Head of caudate nucleus (tissue), 42 donors: ENCODE measurements at places on chromosomes 7 and 10.
A peak's percentile ranks its signal among the peaks of the same experiment; 100 is the strongest.

DNA sequence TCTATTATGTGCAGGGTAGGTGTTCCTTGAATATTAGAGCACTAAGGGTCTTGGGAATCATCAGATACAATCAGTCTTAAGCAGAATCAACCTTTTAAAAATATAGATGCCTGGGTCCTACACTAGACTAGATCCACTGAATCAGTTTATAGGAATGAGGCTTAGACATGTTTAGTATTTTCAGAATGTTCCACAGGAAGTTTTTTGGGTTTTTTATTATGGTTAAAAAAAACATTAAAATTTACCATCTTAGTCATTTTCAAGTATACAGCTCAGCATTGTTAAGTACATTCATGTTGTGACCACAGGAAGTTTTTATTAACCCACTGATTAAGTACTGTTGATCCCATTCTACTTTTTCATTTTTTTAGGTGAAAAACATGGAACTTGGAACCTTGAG, 135.7 kb downstream of the LCOR start:
- DNase-seq: no peak

DNA sequence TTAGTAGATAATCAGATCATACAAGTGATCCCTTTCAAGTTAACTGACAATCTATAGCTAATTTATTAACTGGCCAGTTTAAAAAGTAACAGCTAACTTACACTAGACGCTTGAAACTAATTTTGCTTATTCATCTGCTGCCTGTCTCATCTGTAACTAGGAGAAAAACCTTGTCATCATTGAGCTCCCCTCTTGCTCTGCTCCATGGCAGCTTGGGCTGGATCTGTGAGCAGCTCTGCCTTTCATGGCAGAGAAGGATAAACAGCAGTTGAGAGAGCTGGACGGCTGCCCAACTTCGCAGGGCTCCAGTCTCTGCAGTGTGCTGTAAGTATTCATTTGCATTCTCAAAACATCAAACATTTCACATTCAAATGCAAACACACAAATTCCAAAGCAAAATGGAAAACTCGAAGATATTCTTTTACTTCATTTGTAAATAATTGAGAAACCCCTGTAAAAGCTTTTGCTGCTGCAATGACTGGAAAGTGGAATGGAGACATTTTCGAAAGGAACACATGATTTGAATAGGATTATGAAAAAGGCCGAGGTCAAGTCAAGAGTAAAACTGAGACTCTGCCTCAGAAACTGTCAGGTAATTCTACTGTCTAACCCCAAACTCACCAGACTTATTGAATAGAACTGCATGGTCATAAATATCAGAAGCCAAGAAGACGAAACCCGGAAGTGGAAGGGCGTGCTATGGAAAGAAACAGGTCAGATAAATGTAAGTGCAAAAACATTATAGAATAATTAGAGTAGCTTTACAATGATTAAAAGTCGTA, 17.6 kb downstream of the SLC35B4 start:
- DNase-seq: peak; percentile 71

GRCh38 chr7:22444181-22444971, 55.6 kb downstream of the STEAP1B start:
- DNase-seq: no peak

DNA sequence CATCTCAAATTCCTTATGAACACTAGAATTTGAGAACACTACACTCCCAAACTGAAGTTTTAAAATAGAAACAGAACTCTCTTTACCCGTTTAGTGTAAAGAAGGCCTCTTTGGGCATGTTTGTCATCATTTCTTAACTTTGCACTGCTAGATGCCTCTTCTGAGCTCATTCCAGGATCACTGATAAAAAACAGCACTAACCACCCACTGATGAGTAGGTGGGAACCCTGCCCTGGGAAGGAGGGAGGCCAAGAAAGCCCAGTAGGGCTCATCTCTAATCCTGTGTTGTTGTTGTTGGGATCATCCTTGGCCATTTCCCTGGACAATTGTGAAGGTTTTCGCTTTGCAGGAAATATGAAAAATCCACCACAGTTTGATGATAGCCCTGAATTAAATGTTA, 68.2 kb downstream of the CUBN start:
- no peak for DNase-seq

GRCh38 chr10:109934958-109935793, 11.9 kb upstream of the XPNPEP1 start:
- no peak for DNase-seq

DNA sequence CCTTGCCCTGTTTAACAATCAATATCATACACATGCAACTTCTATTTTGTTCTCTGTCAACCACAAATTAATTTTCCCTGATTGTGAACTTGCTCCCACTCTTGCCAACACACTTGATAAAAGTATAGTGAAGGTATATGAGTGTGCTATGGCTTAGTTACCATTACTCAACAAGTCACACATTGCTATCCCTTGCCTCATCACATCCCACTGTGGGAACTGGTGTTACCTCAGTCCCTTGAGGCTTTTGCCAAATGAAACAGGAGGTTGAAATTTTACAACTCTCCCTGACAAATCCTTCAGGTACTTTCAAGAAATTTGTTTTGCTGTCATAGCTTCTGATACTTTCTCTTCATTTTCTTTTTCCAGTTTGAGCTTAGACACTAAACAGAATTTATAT, 472.5 kb upstream of the SEMA3D start:
- no peak for DNase-seq

DNA sequence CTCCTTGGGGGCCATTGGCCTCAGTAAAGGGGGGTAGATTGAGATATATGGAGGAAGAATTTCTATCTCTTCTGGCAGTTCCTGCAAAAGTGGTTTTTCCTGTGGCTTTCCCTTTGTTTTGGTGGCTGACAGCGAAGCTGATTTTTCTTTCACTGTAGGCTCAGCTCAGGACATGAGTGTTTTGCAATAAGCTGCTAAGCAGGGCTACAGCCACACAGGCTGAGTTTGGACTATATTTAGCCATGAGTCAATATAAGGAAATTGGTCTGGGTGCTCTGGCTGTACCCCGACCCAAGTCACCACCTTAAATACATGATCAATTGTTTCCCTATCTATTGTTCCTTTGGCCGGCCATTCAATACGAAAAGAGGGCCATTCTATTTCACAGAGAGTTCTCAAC, 212.7 kb upstream of the KCND2 start:
- no peak for DNase-seq

DNA sequence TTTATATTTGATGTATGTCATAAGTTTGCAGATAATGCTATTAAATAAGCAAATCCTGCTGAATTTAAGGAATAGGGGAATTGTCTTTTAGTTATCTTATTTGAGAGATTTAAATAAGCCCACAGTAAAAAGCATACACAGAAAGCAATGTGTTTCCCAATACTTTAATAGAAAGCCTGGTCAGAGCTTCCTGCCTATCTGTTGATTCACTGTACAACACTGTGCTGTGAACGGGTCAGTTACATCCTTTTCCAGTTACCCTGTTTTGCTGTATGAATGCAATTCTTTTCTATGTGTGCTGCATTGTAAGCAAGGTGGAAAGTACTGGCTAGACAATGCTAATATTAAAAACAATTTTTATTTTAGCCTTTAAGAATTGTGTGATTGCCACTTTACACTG, 81.2 kb downstream of the ANKRD7 start:
- no peak for DNase-seq

GRCh38 chr10:32970910-32971309, 12.9 kb upstream of the ITGB1 start:
- DNase-seq: no peak

GRCh38 chr10:52652431-52653262, 119.9 kb downstream of the MBL2 start:
- DNase-seq: no peak

DNA sequence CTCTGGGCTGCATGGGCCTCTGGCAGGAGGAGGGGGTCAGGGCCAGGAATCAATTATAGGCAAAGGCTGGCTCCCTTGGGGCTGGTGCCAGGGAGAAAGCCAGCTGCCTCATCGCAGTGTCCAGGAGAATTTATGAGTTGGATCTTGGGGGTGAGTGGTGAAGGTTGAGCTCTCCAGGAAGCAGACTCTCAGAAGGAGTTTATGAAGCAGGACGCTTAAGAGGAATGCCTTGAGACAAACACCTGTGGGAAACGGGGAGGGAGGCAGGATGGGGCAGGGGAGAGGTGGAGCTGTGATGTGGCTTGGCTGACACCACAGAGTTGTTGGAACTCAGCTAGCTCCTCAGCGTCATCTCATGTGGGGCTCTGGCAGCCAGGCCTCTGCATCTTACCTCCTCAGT, 428.5 kb downstream of the RPS24 start:
- peak; percentile 1 for DNase-seq

- no peak for DNase-seq
These were observed 84.6 kb downstream of the CH25H start for GRCh38 chr10:89122433-89123051.

- DNase-seq: no peak
These were observed at the start of gene MMRN2 for GRCh38 chr10:86957471-86958115. TSS of gene MMRN2 (minus strand) at chr10:86957615. CDS start at chr10:86957541, 74 bp downstream.

- DNase-seq: no peak
These were observed 144.1 kb downstream of the GNAI1 start for GRCh38 chr7:80278737-80279136.

- no peak for DNase-seq
These were observed 9.8 kb downstream of the LFNG start for GRCh38 chr7:2529161-2530070.

- no peak for DNase-seq
These were observed 2.2 kb downstream of the BBIP1 start for GRCh38 chr10:110916554-110917346.

- DNase-seq: no peak
These were observed 119.4 kb upstream of the KAT6B start for GRCh38 chr10:74706966-74707365.

DNA sequence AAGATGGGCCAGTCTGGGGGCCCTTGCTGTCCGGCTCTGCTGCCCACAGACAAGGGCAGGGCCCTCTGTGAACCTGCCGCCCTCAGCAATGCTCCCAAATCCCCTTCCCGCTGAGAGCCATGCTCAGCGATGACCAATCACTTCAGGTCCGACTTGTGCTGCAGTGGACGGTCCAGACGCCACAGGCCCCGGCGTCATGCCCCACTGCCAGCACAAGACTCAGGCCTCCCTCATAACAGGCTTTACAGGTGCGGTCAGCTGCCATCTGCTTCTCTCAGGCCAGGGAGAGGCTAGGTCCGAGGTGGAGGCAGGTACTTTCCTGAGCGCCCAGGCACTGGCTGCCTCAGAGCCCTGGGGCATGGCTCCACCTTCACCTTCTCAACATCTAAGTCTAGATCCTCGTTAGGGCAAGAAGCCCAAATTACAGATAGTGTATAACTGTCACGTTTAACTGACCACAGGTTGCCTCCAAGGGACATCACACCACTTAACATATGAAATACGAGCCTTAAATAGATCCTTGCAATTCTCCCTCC, 393.2 kb downstream of the PTPRN2 start:
- no peak for DNase-seq

DNA sequence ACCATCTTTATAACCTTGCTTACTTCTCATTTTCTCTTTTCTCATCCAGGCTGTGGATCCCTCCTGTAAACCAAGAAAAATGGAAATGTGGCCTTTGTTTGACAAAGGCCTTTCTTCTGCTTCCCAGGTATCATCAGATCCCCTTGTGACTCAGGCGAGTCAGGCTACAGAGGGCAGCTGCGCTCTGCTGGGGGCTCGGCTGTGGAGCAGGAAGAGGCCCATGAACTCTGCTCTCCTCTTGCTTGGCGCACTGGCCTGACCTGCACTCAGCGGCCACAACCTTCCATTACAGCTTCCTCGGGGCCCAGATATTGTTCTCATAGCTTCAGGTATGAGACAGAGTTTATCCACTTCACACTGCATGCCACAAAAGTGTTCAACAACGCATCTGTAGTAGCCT, 457.6 kb upstream of the COBL start:
- no peak for DNase-seq

- DNase-seq: peak; percentile 19
These were observed 1.4 kb downstream of the MXI1 start for GRCh38 chr10:110208614-110209453.

- DNase-seq: peak; percentile 17
These were observed 565 bp downstream of the STRIP2 start for GRCh38 chr7:129434675-129435318.

DNA sequence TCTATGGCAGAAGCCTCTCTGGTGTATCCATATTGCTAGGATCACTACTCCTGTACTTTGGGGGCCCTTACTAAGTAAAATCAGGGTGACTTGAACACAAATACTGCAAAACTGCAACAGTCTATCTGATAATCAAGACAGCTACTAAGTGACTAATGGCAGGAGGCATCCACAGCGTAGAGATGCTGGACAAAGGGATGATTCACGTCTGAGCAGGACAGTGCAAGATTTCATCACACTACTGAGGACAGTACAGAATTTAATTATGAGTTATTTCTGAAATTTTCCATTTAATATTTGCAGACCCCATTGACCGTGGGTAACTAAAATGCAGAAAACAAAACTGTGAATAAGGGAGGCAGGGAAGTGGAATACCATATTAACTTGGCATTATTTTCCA, 10.4 kb downstream of the CUL2 start:
- DNase-seq: no peak

DNA sequence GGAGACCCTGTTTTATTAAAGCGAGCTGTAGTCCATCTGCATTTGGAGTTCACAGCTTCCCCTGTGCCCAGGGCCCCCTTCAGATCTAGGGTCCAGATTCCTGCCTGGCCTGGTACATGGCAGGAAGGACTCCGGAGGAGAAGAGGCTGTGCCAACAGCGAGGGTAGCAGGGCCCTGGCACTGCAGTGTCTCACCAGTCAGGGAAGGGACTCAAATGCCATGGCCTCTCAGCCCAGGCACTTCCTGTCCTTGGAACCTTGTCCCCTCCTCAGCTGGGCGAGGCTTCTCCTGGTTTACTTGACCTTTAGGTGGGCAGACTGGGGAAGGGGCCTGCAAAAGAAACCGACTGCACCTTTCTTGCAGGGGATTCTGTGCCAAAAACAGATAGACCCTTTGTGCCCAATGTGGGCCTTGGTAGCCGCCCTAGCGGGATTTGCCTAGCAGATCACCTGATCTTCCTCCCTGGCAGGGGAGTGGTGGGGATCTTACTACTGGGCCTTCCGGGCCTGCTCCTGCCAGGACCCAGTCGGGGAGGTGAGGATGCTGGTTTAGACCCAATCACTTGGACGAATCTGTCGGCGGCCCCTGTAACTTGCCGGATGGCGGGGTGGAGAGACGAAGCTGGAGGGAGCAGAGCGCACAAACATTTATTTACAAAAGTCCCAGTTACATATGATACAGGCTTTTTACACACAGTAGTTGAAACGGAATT, 161.9 kb downstream of the RNF216 start:
- DNase-seq: no peak

DNA sequence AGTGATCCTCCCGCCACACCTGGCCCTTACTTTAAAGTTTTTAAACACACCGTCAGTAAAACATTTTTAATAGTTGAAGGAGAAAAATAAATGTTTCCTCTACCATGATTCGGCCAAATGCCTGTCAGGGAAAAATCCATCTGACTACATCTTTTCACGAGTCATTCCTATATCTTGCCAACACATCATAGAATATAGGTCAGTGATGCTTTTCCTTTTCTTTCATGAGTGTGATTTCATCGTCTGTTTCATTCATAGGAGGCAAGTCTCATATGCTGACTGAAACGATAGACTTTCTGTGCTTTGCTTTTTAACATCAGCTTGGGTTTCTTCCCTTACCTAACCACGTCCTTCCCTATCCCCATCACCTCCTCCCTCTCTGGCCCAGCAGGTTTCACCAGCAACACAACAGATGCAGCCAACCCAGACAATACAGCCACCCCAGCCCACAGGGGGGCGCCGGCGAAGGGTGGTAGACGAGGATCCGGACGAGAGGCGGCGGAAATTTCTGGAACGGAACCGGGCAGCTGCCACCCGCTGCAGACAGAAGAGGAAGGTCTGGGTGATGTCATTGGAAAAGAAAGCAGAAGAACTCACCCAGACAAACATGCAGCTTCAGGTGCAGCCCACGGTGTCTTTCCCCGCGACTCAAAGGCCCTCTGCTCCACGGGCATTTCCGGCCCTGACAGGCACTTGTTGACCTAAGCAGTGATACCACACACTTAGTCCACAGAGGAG, 149.2 kb downstream of the TRIL start:
- peak; percentile 37 for DNase-seq
